ENCODE measurements at places on chromosomes 1 and 21.

DNA sequence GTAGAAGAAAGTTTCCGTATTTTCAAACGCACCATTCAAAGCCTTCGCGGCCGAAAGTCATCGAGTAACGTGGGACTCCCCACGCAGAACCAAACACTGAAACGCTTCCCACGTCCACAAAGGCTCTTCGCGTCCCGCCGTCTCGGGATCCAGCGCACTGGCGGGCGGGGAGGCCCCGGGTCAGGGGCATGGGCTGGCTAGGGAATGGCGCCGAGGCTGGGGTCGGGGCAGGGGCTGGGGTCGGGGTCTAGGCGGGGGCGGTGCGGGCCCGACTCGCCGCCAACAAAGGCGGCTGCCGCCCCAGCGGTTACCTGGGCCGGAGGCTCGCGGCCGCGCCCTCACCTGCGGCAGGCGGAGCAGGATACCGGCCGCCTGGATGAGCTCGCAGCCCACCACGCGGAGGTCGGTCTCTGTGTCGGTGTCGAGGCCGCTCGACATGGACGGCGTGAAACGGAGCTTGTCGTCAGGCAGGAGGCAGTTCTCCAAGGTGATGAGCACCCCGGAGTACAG, 403 bp downstream of the CCNL2 start:
- DNase-seq, result no peak

GRCh38 chr1:199758626-199759255, 268.8 kb upstream of the NR5A2 start:
- DNase-seq, result no peak

- DNase-seq, result no peak
These were observed 2.7 kb upstream of the CHRM3 start for GRCh38 chr1:239383714-239384113.

GRCh38 chr21:40723317-40723716, 123.6 kb downstream of the DSCAM start:
- DNase-seq, result no peak

- no peak for DNase-seq
These were observed 23.6 kb upstream of the CBR3 start for GRCh38 chr21:36111238-36111637.

DNA sequence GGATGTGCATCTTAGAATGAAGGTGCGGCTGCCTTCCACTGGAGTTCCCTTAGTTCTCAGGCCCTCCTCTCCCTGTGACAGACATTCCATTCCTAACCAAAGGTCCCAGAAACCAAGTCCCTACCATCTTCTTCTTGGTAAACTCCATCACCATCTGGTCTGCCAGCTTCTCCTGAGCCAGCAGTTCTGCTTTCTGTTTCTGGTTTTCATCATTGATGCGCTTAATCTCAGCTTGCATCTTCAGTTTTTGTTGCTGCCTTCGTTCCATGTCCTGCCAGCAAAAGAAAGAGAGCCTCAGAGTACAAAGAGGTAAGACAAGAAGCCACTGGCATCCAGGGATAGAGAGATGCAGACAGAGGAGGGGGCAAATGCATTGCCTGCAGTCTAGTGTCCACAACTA, 18.0 kb upstream of the VSIG8 start:
- DNase-seq, result no peak
